ENCODE measurements at places on chromosomes 13 and 19. TPM values are rescaled to one million over a fixed set of nuclear protein-coding genes. Genes with fewer than 3 reads are reported as not detected.

DNA sequence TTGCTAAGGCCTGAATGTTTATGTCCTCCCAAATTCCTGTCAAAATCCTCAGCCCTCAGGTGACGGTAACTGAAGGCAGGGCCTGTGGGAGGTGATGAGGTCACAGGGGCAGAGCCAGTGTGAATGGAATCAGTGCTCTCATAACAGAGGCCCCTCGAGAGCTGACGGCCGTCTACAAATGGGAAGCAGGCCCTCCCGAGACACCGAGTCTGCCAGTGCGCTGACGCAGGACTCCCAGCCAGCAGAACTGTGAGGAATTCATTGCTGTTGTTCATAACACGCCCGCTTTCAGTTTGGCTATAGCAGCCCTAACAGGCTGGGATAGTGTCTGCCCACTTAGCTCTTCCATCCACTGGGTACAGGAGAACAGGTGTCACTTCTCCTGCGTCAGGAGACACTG lies 41.2 kb downstream of the CARS2 start:
- DNase-seq = peak; percentile 41

DNA sequence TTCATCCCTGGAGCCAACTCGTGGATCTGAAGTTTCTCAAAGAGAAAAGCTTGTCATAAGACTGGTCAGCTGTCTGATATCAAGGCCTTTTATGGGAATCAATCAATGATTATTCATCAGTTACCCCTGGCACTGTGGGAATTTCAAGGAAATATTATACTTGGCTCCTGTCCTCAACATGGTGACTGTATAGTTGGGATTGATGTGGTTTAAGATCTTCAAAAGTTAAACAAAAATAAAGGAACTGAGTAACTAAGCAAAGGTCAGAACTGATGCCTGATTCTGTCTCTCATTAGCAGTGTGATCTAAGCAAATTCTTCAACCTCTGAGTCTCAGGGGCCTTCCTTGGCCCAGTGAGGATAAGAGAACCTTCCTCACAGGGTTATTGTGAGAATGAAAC lies 22.2 kb upstream of the SERPINE3 start:
- DNase-seq = no peak

The MISP gene
- 1.2 TPM for total RNA-seq

DNA sequence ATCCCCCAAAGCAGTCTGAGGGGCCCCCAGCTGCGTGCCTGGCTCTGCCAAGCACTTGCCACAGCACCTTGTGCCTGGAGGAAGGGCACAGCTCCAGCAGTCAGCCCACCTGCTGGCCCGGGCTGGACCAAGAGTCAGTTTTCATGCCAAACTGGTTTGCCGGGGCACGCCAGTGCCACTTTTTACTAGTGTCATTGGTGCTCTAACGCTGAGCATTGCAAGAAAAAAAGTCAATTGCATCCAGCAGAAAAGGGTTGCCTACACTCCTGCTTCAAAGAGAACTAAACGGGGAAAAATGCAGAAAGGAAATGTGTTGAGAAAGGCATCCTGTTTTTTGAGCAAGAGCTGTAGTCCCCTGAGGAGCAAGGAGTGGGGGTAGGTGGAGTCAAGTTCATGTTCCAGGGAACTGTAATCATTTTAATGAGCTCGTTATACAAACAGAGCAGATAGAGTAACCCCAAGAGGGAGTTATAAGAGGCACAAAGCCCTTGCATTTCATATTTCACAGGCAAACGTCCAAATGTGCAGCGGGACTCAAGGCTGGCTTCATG lies 68.4 kb downstream of the F2RL3 start:
- DNase-seq = no peak

- DNase-seq = no peak
These were observed 248.5 kb downstream of the KCTD12 start for GRCh38 chr13:76637641-76638141.

The SACS gene
- 7.9 TPM for total RNA-seq

The ZNF729 gene
- not detected for total RNA-seq

DNA sequence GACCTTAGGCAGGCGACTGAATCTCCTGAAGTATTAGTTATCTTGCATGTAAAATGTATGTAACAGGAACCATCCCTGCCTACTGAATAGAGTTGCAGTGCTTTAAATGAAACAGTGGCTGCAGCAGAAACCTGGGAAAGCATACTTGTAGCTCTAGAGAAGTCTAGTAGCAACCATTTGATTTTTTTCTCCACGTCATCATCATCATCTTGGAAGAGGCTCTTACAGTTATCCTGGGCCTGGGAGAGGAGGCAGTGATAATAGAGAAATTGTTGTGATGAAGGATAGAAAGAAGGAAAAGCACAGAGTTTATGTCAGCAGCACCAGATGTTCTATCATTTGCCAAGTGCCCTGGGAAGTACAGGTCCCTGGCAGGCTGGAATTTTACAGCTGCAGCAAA lies 377.6 kb downstream of the ITGBL1 start:
- no peak for DNase-seq

- no peak for DNase-seq
These were observed 69.6 kb downstream of the DCLK1 start for GRCh38 chr13:36061621-36062020.

- DNase-seq = no peak
These were observed 17.5 kb downstream of the LATS2 start for GRCh38 chr13:21043898-21044297.

The DLL3 gene
- total RNA-seq = not detected

The ZNF570 gene
- total RNA-seq = 2.0 TPM

DNA sequence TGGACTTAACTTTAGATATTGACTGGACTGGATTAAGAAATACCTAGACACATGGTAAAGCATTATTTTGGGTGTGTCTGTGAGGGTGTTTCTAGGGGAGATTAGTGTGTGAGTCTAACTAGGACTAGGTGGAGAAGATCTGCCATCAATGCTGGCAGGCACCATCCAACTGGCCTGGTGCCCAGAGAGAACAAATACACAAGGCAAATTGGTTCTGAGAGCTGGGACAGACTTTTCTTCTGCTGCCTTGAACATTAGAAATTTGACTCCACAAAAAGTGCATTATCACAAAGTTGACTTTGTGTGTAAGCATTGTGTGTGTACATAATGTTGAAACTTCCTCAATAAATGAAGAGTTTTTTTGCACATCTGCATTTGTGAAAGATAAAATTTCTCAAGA lies 522.1 kb downstream of the SUCLA2 start:
- no peak for DNase-seq

- no peak for DNase-seq
These were observed 1357.9 kb downstream of the SLITRK5 start for GRCh38 chr13:89029062-89029461.

DNA sequence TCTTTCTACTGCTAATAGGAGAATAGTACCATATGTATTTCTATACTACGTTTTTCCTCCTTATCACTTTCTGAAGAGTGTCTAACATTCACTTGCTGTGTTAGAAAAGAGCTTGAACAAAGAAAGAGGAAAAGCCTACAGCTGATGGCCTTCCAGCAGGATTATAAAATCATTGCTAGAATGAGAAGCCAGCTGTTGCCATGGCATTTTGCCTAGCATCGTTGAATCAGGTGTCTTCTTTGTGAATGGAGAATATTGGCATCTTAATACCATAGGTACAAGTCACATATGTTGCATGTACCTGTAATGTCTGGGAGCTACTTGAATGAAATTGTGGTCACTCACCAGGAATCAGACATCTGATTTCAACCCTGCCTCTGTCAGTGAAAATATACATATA lies 1174.9 kb downstream of the PCDH17 start:
- no peak for DNase-seq

GRCh38 chr19:48872884-48873475 lies 759 bp downstream of the PPP1R15A start:
- DNase-seq = peak; percentile 78

- DNase-seq = peak; percentile 32
These were observed 25.6 kb downstream of the NOSIP start for GRCh38 chr19:49554701-49555181.

- DNase-seq = no peak
These were observed 253.1 kb downstream of the HS6ST3 start for GRCh38 chr13:96342852-96343465.

The CYP4F2 gene
- total RNA-seq = 0.31 TPM

- DNase-seq = no peak
These were observed 8.6 kb upstream of the IRGC start for GRCh38 chr19:43707158-43707712.

DNA sequence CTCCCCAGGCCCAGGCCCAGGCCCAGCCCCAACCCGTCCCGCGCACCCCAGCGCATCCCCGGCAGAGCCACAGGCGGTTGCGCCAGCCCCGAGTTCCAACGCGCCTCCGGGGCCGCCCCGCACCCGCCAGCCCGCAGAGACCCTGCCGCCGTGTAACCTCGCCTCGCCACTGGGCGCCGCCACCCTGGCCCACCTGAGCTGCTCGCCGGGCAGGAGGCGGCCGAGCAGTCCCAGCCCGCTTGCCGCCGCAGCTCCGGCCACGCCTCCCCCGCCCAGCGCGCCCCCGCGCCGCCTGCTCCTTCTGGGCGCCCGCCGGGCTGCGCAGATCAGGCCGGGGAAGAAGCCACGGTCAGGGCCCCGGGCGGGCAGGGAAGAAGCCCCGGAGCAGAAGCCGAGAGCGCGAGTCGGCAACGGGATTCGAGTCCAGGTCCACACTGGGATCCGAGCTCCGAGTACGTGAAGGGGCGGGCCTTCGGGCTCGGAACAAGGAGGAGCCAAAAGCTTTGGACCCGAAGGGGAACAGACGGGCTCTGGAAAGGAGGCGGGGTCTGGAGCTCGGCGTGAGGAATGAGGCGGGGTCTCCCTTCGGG lies at the start of gene MBOAT7:
Gene MBOAT7, minus strand, starts transcription at position 436 of the 590 bp plus-strand sequence. CDS start 1,072 bp downstream, outside the sequence.
- no peak for DNase-seq

The RNF113B gene
- not detected for total RNA-seq

GRCh38 chr19:41431426-41432386 lies 4.5 kb upstream of the B3GNT8 start:
- no peak for DNase-seq

The STARD13 gene
- total RNA-seq = 23.5 TPM

The FBXO27 gene
- total RNA-seq = 3.5 TPM

GRCh38 chr13:44199627-44200207 lies 173.9 kb upstream of the SERP2 start:
- no peak for DNase-seq

DNA sequence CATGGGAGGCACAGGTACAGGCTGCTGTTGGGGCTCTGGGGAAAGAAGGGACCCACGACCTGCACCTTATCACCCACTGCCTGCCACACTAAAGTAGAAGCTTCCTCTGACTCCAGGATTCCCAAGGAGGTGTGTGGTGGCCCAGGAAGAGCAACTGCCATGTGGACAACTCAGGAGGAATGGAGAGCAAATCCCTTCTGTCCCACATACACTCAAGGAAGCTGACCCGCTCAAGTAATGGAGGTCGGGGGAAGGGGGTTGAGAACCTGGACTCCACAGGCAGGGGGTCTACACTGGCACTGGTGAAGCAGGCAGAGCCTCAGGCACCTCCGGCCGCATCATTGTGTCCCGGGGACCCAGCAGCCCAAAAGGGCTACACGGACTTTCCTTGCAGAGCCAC lies 29.4 kb upstream of the SLC15A1 start:
- DNase-seq = no peak

DNA sequence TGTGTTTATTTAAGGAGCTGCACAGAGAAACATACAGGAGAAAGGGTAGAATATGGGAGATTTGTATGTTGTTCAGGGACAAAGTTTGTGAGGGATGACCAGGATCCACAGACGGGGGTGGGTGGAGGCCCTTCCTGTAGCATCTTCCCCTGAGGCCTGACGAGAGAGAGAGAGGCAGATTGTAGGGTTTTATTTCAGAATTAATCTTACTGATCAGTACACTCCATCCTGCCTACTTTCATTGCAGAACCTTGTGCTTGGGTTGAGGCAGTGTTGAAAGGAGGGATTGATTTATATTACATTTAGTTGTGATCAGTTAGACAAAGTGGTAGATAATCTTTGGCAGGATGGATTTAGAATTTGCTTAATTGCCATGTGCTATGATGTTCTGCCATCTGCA lies 39.6 kb downstream of the MTUS2 start:
- DNase-seq = no peak

GRCh38 chr13:91242652-91243051 lies 104.8 kb upstream of the MIR17HG start:
- no peak for DNase-seq

The ZNF579 gene
- 12.7 TPM for total RNA-seq

The SSC5D gene
- 1.6 TPM for total RNA-seq

GRCh38 chr13:95357875-95358274 lies 56.6 kb upstream of the ABCC4 start:
- no peak for DNase-seq

DNA sequence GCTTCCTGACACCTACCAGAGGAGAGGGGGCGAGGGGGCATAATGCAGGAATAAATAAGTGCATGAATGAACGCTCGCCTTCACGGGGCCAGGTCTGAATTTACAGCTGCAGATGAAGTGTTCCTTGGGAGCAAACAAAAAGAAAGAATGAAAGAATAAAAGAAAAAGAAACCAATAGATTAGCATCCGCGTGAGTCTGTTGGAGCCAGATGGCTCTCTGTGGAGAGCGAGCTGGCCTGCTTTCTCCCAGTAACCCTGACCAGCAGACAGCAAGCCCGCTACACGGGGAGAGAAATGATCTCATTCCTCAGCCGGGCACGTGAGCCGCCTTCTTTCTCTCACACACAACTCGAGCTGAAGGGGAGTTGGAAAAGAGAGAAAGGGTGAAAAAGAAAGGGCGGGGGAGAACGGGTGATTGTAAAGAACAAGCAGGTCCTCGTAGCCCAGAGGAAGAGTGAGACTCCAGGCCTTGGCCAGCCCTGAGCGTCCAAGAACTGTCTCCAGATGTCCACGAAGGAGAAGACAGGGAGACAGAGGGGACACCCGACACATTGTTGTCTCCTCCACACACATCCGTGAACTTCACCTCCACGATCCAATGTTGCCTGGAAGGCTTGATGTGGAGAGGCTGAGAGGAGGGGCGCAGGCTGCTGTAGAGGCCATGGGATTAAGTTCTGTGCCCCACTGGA lies 81.4 kb downstream of the RNASEH2B start:
- DNase-seq = no peak

DNA sequence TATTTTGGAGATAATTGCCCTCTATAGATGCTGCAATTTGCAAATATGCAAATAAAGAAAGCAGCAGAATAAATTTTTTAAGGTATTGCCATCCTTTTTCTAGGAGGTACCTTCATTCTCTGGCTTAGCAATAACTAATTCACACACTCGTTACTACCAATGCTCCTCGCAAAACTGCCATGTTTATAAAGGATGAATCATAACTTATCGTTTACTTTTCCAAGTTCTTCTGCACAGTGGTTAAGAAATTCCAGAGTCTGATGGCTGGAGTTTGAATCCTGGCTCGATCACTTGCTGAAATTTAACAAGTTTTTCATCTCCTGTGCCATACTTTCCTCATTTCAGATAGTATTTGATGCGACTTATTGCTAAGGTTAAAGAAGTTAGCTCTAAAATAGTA lies 708.6 kb upstream of the KLHL1 start:
- no peak for DNase-seq

The CASP14 gene
- total RNA-seq = not detected

The CNN1 gene
- 0.43 TPM for total RNA-seq

DNA sequence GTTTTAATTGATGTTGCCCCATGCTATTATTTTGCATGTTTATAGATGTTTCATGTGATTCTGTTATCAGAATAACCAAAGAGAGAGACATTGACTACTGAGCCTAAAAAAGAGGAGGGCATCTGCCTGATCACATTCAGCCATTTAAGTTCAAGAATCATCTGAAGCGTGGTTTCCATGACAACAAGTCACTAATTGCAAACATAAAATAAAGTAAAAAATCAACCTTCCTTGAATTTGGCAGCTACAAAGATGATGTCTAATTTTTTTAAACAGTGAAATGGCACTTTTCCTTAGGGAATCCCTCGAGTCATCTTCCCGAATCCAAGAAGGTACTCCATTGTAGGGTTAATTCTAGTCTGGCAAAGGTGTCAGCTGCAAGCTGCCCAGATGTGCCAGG lies 884.2 kb downstream of the DIAPH3 start:
- no peak for DNase-seq

GRCh38 chr19:49809160-49809940 lies 3.7 kb downstream of the FUZ start:
- DNase-seq = peak; percentile 67

- no peak for DNase-seq
These were observed 29.3 kb downstream of the SERP2 start for GRCh38 chr13:44402899-44403445.
